Cortex of kidney (tissue), 1 donor: ENCODE measurements at places on chromosomes 11 and 22.

DNA sequence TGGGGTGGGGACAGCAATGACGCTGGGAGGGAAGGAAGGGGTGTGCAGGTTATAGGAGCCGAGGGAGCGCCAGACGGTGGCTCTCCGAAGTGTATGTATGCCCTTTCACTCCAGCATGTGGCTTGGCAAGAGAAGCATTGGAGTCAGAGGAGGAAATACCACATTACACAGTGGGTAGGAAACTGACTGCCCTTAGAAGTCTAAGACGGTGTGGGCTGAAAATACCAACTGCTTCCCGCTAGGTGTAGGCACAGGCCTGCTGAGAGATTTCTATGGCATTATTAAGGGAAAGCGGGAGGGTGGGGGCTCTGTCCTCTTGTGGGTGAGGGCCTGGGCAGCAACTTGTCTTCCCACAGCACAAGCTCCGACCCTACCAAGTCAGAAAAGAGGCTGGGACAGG lies 44.7 kb downstream of the CACNG2 start:
- no peak for DNase-seq

- DNase-seq: no peak
These were observed 111.2 kb downstream of the MRTFA start for GRCh38 chr22:40525250-40525884.

GRCh38 chr11:110525883-110526282 lies 96.1 kb downstream of the FDX1 start:
- no peak for DNase-seq

- DNase-seq: no peak
These were observed 12.1 kb downstream of the DCUN1D5 start for GRCh38 chr11:103079833-103080232.

DNA sequence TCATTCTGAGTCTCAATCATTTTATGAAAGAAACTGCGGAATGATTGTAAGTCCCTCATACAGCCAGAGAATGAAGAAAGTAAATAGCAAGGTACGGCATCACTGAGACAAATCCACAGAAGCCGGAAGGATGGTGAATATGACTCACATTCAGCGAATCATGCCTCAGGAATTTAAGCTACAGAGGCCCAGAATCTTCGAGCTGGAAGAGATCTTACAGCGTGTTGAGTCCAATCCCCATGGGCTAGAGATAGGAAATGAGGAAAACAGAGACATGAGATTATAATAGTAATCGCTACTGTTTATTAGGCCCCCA lies 173.2 kb downstream of the KIF18A start:
- DNase-seq: no peak

DNA sequence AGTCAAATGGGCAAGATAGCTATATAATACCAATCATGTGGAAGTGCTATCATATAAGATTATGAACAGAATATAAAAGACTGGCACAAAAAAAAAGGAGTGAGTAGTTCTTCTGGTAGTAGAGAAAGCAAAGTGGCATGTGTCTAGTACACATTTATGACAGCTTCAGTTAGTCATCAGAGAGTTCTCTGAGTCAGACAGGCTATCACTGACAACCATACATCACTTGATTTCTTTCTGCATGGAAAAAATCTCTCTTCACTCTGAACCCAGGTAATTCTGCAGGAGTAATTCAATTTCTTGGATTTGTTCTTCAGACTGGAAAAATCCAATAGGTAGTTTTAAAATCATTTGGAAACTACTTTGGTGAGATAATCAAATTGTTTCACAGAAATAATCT lies 286.8 kb upstream of the ANO3 start:
- DNase-seq: no peak

DNA sequence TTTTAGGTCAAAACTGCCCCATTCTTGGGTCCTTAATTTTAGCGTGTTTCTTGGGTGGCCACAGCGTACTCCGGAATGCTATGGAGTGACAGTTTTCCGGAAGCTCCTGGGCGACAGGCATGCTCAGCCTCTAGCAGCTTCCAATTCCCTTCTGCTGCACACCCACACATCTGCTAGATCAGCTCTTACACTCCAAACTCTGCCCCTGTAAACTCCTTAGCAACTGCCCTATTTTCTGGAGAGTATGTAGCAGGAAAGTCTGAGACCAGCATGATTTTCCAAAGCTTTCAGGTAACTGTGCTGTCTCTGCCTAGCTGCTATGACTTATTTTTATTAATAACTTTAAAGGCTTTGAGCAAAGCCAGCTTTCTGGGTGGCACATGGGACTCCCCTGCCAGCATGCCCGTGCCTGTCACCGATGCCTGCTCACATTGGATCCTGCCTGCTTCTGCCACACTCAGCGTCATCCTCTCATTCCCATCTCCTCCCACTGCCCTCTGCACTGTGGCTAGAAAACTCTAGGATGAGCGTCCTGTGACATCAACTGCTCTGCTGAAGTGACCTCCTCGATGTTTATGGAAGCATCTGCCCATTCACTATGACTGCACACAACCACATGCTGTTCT lies 17.3 kb downstream of the TOLLIP start:
- no peak for DNase-seq
